ENCODE measurements at places on chromosomes 16 and 17. TPM values are rescaled to one million over a fixed set of nuclear protein-coding genes. Genes with fewer than 3 reads are reported as not detected.

Gene SNAI3
- 1.2 TPM for total RNA-seq

Gene TEX19
- not detected for total RNA-seq

Gene TMEM235
- total RNA-seq: not detected

Gene PRR11
- total RNA-seq: 2.9 TPM

Gene CLEC19A
- not detected for total RNA-seq

Gene CASKIN1
- 0.06 TPM for total RNA-seq

Gene IL34
- total RNA-seq: 2.4 TPM

DNA sequence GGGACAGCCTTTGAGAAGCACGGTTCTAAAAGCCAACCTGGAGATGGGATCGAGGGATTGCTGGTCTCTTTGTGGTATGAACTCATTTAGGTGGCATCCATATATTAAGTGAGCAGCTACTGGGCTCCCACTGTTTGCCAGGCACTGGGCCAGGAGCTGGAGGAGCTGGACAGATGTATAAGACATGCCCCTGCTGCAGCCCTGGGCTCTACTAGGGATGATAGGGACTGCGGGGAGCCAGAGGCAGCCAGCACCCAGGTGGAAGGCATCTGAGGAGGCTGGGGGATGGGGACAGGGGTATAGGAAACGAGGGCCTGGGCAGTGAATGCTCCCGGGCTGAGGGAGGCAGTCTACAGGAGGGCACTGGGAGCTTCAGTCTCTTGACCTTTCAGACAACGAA is 53.0 kb upstream of the MEAK7 start:
- DNase-seq: no peak

- DNase-seq: no peak
Observed at GRCh38 chr16:974611-975261, 4.0 kb upstream of the LMF1 start.

DNA sequence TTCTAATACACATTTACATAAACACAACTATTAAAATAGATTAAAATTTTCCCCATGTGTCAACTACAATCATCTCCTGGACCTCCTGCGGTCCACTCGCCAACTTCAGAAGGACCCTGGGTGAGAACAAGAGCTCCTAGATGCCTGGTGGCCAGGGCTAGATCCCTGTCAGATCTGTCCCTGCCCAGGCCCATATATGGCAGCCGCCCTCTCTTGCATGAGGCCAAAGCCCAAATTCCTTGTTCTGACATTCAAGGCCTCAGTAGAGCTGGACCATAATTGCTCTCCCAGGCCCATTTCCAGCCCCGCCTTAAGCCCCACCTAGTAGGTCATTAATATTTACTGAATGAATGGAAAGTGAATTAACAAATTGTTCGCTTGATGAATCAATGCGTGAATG is 237.7 kb downstream of the KATNIP start:
- DNase-seq: no peak

DNA sequence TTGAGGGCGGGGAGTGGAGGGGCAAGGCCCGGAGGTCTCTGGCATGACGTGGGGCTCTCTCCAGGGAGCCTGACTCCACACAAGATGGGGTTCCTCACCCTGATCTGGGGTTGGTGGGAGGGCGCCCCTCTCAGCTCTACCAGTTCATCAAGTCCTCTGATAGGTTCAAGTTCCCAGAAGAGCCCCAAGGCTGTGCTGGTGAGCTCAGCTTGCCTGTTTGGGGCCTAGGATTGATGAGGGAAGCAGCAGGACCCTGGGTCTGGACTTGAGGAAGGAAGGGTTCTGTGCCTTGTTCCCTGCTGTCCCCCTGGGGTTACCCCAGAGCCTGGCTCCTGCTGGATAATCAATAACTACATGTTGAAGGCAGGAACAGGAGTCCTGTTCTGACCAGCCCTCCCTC is 3.5 kb downstream of the MGAT5B start:
- no peak for DNase-seq

GRCh38 chr17:33154869-33155455 is 138.1 kb downstream of the ASIC2 start:
- no peak for DNase-seq

GRCh38 chr16:877242-878071 is 76.9 kb upstream of the GNG13 start:
- DNase-seq: no peak

DNA sequence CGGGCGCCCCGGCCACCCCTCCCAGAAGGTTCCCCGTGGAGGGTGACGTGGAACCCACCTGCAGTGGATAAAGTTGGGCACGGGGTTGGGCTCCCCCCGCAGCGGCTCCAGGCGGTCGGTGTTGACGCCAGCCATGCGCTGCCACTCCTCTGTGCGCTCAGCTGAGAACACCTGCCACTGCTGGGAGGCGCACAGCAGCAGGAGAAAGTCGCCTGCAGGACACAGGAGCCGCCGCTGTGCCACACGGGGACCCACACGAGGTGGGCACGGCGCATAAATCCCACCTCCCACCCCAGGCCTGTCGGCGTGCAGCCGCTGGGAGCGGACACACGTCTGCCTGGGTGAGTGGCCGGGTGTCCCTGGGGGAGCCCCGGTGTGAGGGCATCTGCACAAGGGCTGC is 20.7 kb downstream of the CTU2 start:
- DNase-seq: no peak

DNA sequence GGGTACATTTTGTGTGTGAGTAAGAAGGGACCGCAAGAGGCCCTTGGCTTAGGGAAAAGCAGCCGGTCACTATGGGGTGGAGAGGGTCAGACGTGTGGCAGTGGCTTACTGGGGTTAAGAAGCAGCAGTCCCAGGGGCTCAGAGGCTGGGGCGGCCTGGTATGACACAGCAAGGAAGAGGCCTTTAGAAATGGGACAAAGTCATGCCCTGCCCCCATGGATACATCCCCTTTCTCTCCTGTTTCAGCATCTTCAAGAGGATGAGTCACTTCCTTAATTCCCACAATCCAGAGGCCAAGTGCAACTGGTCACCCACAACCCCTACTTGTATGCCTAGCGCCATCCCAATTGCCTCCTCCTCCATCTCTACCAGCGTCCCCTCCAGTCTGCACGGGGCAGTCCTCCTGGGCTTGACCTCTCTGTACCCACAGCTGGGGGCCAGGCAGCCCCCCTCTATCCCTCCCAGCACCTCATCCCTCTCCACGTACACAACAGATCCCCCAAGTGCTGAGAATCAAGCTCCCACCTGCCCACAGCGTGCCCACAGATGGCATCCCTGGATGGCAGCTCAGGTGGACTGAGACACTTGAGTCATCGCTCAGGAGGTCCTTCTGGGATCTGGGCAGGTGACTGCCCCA is 6.9 kb upstream of the EFTUD2 start:
- peak; percentile 85 for DNase-seq

DNA sequence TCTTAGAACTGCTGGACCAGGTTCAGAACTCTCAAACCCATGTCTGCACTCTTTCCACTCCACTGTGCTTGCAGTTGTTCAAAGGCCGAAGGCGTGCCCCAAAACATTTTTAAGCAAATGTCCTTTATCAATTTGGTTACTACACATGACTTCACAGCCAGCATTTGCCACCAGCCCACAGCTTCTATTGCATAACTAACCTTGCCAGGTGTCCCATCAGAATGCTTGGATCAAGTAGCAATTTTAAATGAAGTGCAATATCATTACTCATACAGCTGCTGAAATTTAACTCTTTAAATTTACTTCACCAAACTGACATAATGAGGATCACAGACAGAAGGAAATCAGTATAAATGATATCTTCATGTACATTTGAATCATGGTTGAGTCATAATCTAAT is 29.8 kb upstream of the HS3ST3A1 start:
- no peak for DNase-seq

GRCh38 chr16:3879258-3879886 is 1.1 kb downstream of the CREBBP start:
- DNase-seq: peak; percentile 91

GRCh38 chr17:77481476-77482374 is 341.0 kb downstream of the SEC14L1 start:
- no peak for DNase-seq

DNA sequence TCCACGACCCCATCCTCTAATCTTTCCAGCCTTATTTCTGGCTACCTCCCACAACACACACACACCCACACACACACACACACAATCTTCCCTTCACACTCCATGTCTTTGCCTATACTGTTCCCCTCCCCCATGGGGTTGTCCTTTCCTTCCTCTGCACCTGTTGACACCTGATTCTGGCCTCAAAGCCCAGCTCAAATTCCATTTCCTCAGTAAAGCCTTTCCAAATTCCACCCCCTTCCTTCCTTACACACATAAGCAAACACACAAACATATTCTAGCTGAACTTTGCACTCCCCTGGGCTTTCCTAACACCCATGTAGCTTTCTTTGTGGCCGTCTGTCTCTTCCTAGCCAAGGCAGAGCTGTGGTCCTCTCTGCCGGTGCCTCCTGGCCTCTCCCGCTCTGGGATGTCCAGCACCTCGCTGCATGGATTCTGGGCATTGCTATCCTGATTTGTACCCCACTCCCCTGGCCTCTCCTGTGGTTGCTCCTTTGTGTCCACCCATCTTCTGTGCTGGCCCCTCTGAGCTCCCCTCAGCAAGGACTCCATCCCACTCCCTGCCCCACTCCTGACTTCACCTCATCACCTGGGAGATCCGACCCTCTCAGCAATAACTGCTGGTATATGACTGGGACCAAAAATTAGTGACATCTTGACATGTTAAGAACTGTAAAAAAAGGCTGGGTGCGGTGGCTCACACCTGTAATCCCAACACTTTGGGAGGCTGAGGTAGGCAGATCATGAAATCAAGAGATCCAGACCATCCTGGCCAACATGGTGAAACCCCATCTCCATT is 8.4 kb upstream of the SRCIN1 start:
- DNase-seq: no peak

DNA sequence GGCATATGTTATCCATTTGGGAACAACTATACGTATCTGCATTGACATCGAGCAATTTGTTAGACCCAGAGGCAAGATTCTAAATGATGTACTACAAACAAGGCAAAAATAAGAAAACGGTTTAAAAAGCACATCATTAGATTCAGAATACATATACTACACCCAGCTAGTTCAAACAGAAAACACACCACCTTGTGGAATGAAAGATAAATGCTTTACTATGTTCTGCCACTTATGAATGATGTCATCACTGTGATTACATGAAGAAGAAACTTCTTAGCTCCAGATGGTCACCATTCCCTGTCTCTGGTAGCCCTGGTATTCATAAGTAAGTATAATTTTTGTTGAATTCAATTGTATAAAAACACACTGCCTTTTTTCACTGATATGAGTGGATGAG is 7.8 kb downstream of the NACA2 start:
- DNase-seq: no peak

DNA sequence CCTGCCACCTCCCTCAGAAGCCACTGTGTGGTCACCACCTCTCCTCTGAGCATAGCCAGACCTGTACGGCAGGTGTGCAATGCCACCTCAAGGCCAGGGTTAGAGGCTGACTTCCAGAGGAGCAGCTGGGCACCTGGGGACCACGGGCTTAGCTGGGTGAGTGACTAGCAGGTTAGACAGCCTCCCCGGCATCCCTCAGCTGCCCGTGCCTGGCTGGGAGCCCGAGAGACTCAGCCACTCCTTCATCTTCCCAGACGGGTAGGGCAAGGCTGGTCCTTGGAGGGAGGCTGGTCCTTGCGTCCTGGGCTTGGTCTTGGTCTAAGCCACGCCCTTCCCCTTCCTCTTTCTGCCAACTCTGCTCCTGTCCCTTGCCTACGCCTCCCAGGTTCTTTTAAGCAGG is 7.8 kb downstream of the CRHR1 start:
- no peak for DNase-seq

GRCh38 chr16:49292413-49292812 is 10.8 kb upstream of the CBLN1 start:
- no peak for DNase-seq

DNA sequence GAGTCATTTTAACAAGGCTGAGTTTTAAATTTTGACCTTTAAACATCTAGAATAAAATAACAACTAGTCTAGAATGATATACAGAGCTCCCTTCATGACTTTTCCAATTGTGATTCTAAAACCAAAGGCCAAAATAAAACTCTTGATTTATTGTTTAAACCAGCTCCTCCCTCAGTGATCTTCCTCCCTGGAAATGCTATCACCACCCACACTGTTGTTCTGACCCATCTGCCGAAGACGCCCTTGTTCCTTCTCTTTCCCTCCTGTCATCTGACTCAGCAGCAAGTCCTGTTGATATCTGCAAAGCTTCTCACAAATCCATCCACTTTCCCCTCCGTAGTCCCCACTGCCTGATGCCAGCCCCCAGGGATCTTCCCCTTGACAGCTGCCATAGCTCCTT is 231.6 kb upstream of the DYNLRB2 start:
- DNase-seq: no peak

GRCh38 chr17:64739316-64740058 is 77.4 kb upstream of the SMURF2 start:
- DNase-seq: no peak

All from mesenteric fat pad (tissue), 1 donor.